ENCODE measurements at places on chromosomes 2 and 18.

DNA sequence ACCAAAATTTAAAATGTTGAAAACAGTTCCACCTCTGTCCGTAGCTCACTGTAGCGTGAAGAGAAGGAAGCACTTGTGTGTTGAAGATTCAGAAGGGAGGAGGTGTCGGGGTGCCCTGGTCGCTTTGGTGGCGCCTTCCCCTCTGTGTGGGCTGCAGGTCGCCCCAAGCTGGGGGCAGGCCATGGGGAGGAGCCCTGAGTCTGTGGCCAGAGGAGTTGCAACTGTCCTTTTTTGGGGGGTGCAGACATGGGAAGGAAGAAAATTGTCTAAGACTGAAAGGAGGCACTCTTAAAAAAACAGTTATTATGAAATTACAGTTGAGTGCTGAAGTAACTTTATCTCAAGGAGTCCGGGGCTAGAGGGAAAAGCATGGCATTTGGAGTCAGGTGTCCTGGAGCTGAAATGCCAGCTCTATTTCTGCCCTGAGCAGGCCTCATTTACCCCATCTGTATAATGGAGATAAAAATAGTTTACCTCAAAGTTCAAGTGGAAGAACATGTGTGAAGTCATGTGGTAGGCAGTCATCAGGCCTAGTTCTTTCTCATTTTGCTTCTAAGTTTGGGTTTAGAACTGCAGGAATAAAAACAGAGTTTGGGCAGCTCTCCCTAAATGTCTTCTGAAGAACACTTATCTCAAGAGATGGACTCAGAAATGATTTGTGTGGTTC is 82.1 kb downstream of the RNF144A start:
- no peak for DNase-seq

GRCh38 chr2:223051693-223052289 is at the start of gene KCNE4:
KCNE4 (plus strand) TSS chr2:223052190; CDS start chr2:223052831, 641 bp downstream.
- peak; percentile 85 for DNase-seq

DNA sequence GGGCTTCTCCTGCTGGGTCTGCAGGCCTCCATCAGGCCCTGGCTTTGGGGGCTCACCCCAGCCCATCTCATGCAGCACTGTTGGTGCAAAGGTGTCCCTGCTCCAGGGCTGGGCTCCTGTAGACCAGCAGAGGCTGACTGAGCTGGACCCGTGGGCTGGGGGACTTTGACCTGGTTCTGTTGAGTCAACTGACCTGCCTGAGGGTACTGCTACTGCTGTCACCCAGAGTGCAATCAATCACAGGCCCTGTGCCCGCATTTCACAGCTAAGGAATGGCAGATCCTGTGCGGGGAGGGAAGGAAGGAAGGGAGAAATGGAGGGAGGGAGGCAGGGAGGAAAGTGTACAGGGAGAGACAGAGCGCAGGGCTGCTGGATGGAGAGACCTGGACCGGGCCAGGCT is 136.8 kb downstream of the TPO start:
- no peak for DNase-seq

- DNase-seq, result no peak
These were observed 145.8 kb downstream of the ESCO1 start for GRCh38 chr18:21454725-21455124.

DNA sequence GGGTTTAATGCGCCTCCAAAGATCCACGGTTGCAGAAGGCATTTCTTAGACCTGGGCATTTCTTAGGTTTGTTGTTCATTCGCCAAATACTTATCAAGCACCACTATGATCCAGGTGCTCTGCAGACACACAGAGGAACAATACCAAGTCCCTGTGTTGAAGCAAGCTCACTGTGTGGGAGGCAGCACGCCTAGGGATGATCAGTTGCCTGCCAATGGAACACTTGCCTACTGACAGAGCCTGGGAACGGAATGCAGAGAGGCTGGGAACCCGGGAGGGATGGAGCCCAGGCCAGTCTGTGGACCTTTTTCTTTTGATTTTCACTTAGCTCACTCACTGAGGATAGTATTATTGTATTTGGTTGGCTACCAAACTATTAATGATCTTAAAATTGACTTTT is 1.9 kb upstream of the GRP start:
- no peak for DNase-seq

- DNase-seq, result no peak
These were observed 237.2 kb downstream of the RNF152 start for GRCh38 chr18:61655630-61656029.

DNA sequence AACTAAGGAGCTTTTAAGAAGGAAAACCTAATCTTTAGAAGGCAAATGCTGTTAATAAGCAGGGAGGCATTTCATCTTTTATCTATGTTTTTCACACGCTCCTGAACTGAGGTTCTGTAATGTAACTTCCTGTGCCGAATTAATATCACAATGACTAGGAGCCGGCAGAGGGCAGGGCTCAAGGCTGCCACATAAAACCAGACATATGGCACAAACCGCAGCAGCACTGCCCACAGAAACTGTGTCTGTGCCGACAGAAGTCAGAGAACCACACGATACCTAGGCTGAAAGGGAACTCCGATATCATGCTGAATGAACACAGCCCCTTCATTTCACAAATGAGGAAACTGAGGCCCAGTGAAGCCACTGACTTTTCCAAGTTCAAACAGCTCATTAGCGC is 112.1 kb downstream of the EIPR1 start:
- no peak for DNase-seq

DNA sequence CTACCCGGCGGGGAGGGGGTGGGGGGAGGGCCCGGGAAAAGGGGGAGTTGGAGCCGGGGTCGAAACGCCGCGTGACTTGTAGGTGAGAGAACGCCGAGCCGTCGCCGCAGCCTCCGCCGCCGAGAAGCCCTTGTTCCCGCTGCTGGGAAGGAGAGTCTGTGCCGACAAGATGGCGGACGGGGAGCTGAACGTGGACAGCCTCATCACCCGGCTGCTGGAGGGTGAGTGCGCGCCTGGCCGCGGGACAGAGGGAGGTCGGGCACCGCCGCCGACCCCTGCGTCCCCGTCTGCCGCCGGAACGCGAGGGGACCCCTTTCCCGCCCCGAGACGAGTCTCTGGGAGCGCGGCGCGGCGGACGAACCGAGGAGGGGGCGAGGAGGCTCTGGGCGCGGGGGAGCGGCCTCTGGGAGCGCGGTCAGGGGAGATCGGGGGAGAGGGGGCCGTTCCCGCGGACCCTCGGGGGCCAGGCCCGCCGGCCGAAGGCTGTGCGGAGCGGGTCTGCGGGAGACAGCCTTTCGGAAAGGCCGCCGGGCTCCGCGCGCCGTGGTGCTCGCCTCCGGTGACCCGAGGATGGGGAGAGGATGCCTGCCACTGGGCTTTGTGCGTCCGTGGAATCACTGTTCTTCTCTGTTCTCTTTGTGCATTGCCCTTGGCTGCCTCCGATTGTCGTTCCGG is 463 bp downstream of the PPP1CB start:
- peak; percentile 27 for DNase-seq

DNA sequence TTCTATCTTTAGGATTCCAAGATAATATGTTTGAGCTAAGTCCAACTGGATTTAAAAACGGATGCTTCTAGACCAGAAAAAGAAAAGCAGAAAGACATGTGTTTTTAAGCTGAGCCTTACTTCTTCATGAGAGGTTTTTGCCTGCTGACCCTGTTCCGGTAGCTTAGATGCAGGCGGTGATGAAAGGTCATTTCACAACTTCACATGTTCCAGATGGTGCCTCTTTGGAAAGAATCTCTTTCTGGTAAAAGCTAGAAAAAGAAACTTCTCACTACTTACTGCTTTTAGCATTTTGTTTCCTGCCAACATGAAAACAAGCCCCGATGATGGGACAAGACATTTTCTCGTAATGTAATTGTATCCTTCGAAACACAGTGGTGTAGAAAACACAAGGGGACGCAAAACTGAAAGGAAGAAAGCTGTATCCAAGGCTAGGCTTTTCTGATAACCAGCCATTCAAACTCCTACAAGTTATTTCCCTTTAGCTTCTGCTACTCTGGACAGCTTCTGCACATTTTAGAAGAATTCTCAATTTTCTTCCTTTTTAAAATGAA is 407.3 kb upstream of the LYPD1 start:
- DNase-seq, result peak; percentile 29

DNA sequence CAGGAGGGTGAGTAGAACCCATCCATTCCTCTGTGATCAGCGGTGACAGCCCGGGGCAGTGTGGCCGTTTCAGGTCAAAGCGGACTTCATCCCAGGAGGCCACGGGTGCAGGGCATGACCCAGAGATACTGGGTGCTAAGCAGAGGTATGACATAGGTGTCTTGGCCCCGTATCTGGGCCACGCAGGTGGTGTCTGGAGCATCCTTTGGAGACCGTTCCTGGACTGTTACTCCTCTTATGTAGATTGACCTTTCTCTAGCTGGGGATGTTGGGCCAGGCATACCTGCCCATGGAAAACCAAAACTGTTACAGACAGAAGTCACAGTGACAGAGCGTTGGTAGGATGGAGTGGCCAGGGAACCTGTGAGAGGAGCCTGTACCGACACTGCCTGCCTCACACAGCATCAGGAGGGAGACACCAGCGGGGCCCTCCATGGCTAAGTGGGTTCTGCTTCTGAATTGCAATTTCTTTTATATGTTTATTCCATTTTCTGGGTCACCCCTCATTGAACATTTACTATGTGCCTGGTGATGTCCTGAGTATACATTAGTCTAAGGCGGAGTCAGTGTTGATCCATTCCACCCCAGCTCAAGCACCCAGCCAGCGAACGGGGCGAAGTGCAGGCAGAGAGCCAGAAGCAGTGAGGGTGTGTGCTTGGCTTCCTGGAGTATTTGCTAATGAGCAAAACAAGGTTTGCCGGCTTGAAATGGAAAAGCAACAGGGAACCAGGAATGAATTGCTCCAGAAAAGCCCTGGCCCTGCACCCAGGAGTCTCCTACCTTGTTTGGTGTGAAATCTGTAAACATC is 141.7 kb downstream of the SH3RF3 start:
- DNase-seq, result no peak

- DNase-seq, result no peak
These were observed 42.1 kb upstream of the REL start for GRCh38 chr2:60839126-60839813.

DNA sequence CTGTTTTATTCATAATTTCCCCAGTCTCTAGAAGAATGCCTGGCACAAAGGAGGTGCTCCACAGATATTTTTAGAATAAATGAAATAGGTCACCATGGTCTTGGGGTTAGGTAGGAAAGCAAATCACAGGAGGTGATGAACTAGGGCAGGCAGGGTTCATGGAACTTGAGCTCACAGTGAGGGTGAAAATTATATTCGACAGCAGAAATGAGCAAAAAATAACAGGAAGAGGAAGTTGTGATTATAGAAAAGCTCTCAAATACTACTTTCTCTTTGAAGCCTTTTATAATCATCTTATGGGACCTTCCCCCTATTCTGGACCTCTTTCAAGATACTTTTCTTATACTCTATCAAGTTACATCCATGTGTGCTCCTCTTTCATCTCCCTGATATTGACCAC is 4.5 kb upstream of the CREB1 start:
- no peak for DNase-seq

GRCh38 chr2:8046849-8047248 is 635.0 kb upstream of the ID2 start:
- DNase-seq, result no peak

GRCh38 chr18:7908681-7909299 is 341.7 kb downstream of the PTPRM start:
- no peak for DNase-seq
